Type B pancreatic cell (in vitro differentiated cells): ENCODE measurements at places on chromosomes 1 and 21.

- DNase-seq, result no peak
Observed at GRCh38 chr1:198123133-198123532, 33.7 kb upstream of the NEK7 start.

GRCh38 chr1:23290836-23291565 is 53.1 kb downstream of the HNRNPR start:
- no peak for DNase-seq

DNA sequence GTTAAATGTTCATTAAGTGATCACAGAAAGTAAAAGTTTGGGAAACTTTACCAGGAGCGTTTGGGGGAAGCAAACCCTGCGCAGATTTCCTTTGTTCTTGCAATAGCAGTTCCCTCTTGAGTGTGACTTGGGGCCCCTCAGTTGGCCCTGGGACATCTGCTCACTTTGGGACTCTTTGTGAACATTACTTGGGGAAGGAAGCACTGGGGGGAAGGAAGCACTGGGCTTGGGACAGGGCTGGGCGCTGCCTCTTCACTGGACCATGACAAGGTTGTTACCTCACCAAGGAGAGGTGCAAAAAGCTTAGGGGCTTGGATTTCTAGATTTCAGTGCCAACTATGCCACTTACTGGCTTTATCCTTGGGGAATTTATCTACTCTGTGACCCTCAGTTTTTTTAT is 63.5 kb downstream of the ETS2 start:
- no peak for DNase-seq

DNA sequence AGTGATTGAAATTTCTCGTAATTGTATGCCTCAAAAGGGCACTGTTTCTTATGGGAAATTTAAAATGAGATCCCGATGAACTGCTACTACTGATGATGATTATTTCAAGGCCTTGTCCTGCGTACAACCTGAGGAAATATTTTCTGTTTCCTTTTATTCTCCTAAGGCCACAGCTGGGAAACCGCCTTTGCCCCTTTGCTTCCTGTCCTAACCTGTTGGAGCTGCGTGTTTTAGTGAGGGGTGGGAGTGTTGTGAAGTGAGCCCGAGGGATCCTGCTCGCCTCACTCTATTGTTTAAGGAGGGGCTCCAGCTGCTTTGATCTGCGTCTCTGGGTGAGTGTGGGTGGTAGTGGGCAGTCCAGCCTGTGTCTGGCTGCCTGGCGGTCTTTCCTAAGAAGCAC is 14.4 kb downstream of the LAMC2 start:
- no peak for DNase-seq

- DNase-seq, result no peak
Observed at GRCh38 chr1:46592823-46593222, 11.2 kb downstream of the MKNK1 start.

- no peak for DNase-seq
Observed at GRCh38 chr1:157289424-157290105, 151.4 kb upstream of the ETV3 start.

GRCh38 chr1:192929597-192929996 is 120.8 kb downstream of the RGS2 start:
- DNase-seq, result no peak

DNA sequence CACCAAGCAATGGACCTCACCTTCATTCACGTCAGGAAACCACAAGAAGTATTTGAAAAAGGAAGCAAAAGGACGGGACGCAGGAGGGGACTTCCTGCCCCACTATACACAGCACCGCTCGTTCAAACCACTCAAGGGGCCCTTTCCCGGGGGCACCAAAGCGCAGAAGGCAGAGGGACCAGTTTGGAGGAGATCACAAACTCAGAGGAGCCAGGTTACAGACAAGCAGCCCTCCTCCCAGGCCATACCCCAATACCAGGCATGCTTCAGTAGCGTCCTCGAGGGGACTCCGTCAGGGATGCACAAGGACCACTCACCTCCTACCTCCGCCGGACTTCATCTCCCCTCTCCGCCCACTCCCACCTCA is 685 bp downstream of the CRTC2 start:
- DNase-seq, result no peak

DNA sequence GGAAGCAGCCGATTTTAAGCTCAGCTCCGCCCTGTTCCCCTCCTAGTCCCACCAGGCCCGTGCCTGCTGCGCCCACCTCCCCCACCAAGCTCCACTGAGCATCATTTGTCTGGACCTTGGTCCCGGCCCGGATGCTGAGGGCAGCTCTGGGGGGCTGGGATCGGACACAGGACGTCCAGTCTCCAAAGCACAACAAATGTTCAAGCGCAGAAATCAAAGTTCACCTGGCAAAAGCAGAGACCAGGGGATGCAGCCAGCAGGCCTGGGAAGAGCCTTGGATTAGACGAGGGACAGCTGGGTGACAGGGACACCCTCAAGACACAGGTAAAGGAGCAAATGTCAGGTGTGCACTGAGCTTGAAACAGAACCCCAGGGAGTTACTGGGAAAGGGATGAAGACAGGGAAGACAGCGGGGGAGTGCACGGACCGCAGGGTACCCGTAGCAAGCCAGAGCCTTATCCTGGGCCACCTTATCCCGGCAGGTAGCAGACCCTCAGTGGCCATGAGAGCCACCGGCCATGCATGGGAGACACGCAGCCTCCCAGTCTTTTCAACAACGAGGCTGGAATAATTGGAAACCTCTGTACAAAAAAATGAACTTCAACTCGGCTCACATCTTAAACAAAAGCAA is 22.2 kb upstream of the TMEM52 start:
- no peak for DNase-seq

GRCh38 chr21:41887667-41888066 is 8.5 kb upstream of the PRDM15 start:
- DNase-seq, result no peak

GRCh38 chr1:115183158-115183557 is 93.9 kb upstream of the TSPAN2 start:
- no peak for DNase-seq

DNA sequence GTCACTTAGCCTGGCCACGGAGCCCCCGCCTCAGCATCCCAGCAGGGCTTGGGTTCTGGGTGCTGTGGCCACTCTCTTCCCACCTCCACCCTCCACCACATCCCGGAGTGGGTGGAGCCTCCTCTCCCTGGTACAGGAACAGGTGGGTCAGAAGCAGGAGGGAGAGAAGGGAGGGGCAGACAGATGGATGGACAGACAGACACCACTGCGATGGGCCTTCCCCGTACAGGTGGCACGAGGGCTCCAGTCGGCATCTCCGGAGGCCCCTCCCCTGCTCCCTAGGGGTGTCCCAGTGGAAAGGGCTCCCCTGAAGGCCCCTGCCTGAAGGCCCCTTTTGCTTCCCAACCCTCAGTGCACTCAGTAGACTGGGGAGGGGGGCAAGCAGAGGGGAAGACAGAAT is 96.9 kb upstream of the TARDBP start:
- no peak for DNase-seq

DNA sequence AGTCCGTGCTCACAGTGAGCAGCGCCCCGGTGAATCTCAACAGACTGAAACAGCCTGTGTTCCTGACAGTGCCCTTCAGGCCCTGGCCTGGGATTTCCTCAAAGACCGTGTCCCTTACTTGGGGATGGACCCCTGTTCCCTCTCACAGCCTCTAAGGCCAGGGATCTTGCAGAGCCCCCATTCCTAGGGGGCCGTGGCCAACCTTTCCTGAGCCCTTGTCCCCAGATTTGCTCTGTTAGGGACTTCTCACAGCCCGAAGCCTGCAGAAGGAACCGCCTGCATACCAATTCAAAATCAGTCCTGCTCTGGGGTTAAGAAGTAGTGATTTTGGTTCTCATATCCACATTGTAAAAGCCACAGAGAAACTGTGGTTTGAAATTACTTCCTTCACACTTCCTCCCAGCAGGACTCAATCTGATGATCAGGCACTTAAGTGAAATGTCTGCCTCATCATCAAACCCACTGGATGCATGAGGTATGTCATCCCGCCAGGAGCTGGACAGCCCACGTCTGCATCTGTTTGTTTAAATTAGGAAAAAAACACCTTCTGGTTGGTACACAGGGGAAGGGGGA is 14.9 kb downstream of the ABCA4 start:
- DNase-seq, result no peak

GRCh38 chr1:212110617-212111016 is 75.1 kb downstream of the DTL start:
- no peak for DNase-seq

GRCh38 chr1:10196976-10197375 is 13.4 kb upstream of the KIF1B start:
- no peak for DNase-seq

DNA sequence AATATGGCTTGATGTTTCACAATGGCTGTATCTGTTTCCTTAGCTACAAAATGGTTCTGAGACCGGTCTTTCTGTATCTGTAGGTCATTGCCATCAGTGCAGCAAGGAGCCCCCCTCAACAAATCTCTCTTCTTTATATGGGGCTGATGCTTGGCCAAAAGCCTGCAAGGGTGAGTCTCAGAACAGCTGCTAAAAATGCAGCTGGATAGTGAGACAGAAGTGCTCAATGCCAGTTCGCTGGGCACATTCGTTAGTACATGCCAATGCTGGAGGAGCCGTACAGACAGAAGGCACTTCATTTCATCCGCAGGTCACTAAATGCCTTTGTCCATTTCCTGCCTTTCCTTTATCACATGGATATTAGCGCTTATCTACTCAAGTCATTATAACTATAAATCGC is 67.3 kb downstream of the RUNX1 start:
- DNase-seq, result no peak

DNA sequence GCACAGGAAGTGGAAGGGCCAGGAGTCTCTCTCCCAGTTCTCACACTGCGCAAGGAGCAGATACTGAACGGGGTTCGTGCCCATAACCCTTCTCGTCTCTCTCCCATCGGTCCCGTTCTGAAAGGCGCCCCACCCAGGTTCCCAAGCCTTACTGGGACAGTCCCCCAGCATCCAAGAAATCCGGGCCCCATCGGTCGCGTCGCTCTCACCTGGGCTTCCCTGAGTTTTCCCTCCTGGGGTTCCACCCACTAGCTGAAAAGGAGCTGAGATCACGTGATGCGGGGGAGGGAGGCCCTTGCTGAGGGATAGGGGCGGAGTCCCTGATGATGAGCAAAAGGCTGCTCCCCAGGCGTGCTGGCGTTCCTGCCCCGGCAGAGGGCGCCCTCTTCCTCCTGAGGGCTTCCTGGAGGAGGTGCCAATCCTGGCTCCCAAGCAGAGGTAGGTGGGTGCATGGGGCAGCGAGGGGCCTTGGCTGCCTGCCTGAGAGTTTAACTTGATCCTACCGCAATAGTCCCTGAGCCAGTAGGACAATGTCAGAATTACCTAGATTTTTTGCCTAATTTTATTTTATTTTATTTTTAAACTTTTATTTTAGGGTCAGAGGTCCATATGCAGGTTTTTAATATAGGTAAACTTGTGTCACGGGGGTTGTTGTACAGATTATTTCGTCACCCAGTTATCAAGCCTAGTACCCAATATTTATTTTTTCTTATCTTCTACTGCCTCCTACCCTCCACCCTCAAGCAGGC is at the start of gene SPOCD1:
TSS of gene SPOCD1 (minus strand) at position 271 of the 749 bp plus-strand sequence. CDS start 689 bp downstream, outside the sequence.
- DNase-seq, result peak; percentile 83

GRCh38 chr1:3348196-3348865 is 106.1 kb upstream of the ARHGEF16 start:
- DNase-seq, result no peak

- no peak for DNase-seq
Observed at GRCh38 chr1:19425646-19426239, 59.6 kb downstream of the CAPZB start.

DNA sequence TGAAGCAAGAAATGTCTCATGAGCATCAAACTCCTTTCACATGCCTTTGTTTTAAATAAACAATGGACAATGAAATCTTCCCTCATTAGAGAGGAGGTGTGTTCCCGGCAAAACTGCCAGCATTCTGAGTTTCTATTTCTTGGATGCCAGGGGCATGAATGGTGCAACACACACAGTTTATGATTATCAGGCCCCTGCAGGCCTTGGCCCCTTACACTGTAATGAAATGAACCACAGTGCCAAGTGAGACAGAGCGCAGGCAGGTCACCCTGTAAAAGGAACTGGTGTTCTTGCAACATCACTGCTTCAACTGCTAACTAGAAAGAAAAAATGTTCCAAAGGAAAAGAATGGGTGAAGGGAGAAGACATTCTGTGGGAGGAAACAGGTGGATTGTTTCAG is 3.8 kb upstream of the PIGC start:
- no peak for DNase-seq

- DNase-seq, result no peak
Observed at GRCh38 chr1:45470306-45470798, 20.6 kb downstream of the TESK2 start.

DNA sequence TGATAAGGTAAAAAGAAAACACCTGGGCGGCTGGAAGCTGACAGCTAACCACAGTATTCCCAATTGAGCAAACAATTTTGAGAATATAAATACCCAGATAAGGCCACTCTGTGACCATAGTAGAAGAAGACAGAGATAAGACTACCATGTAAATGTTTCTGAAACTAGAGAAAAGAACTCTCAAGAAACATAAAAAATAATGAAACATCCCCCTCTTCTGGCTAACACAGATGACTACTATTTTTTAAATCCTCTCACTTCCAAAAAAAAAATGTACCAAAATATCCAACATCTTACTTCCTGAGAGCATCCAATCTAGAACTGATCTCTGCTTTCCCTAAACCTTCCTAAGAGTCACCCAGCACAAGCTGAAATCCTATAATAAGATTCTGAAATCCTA is 125.9 kb downstream of the HFM1 start:
- DNase-seq, result no peak

DNA sequence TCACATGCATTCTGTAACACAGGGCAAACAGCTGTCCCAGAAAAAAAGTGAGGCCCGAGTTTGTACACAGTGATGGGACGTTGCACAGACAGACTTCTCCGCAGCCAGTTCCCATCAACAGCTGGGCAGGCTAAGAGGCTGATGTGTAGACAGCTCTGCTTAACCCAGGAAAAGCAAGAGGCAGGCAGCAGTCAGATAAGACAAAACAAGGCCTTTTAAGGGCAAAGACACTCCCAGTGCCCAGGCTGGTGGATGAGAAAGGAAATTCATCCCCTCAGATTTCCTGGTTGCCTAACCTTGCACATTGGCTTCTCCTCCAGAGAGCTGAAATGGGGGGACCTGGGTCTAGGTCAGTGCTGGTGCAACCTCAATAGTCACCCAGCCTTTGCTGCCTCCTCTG is 17.2 kb upstream of the PHLDA3 start:
- DNase-seq, result no peak

GRCh38 chr1:6331543-6332273 is 61.9 kb downstream of the ACOT7 start:
- no peak for DNase-seq

DNA sequence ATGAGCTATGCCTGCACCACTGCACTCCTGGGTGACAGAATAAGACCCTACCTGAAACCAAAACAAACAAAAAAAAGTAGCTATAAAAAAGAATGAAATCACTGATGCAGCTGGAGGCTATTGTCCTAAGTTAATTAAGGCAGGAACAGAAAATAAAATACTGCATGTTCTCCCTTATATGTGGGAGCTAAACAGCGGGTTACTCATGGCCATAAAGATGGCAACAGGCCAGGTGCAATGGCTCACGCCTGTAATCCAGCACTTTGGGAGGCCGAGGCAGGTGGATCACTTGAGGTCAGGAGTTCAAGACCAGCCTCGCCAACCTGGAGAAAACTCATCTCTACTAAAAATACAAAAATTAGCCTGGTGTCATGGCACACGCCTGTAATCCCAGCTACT is 152.7 kb downstream of the PIK3R3 start:
- no peak for DNase-seq
